RPMI7951 (cell line): ENCODE measurements at places on chromosomes 12 and 14. TPM values are rescaled to one million over a fixed set of nuclear protein-coding genes. Genes with fewer than 3 reads are reported as not detected.

- DNase-seq = no peak
These were observed 10.3 kb downstream of the RERGL start for GRCh38 chr12:18079541-18080246.

DNA sequence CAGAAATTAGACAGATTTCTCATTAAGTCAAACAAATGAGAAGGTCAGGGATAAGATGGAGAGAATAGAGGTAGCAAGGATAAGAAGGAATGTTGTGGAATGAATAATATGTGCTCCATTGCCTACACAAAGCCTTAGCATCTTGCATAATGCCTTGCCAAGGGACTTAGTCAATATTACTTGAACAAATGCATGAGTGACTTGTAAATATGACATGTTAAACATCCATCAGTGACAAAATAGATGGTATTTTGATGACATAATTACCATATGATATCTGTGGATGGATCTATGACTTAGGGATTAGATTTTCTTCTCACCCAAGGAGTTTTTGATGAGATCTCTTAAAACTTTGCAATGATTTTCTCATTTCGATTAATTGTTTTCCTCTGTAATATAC is 194.1 kb upstream of the RASSF8 start:
- no peak for DNase-seq

GRCh38 chr12:68765696-68766095 is 19.7 kb downstream of the SLC35E3 start:
- DNase-seq = no peak

Gene LGALS3
- 145 and 210 TPM in 2 replicates for total RNA-seq

- peak; percentile 61 for DNase-seq
These were observed 21.0 kb upstream of the EMP1 start for GRCh38 chr12:13175499-13175898.

DNA sequence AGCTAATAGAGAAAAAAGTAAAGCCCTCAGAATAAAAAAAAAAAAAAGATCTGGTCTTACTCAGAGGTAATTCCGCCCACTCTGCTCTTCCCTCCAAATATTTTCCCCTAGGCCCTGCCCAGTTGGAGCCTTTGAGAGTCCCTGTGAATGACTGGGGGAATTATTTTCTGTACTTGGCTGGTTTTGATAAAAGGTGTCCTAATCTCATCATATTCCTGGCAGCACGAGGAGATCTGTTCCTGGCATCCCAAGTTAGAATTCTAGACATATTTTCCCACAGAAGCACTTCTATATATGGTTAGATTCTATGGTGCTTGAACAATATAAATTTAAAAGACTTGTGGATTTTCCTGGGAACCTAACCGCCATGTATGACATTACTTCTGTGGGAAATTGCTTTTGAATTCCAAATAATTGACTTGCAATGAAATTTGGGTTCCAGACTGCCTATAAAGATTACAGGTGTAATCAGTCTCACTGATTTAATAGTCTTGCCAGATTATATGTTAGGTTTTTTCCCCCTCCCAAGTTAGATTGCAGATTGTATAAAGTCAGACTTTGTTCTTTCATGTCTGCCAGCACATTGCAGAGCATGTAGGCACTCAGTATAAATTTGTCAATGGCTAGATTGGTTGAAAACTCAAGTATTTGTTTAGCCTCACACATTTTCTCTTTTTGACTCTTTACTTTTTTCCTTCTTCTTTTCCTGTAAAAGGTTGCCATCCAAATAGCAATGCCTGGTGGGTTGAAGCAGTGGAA is 12.3 kb downstream of the GPX2 start:
- no peak for DNase-seq

DNA sequence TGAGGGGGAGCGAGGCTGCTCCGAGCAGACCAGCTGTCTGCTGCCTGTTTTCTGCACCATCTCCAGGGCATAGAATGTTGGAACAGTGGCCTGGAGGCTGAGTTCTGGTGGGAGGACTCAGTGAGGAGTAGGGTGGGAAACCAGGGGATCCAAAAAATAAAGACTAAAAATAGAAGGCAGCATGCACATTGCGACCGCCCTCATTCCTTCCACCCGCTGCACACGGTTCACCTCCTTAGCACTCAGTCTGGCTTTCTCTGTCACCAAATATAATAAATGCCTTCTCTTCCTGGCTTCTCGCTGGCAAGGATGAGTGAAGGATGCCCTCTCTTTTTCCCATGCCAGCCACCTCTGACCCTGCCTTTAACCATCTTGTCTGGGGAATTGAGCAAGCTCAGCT is 146.2 kb downstream of the AACS start:
- DNase-seq = no peak
